Stimulated activated CD4-positive, alpha-beta T cell treated with anti-CD3 and anti-CD28 coated beads, Interleukin-1b, Interleukin-23, amount 100 ng/mL, for 24 hours (primary cell): ENCODE measurements at places on chromosomes 2 and 18.

GRCh38 chr18:7616661-7617060 is 49.5 kb downstream of the PTPRM start:
- DNase-seq = no peak

GRCh38 chr18:10453806-10454680 is at the start of gene APCDD1:
Gene APCDD1, plus strand, starts transcription at chr18:10454635. Its CDS starts 347 bp downstream, at chr18:10454982.
- no peak for DNase-seq

GRCh38 chr18:13597068-13597467 is 129.3 kb downstream of the FAM210A start:
- no peak for DNase-seq

GRCh38 chr2:172673056-172673683 is 62.5 kb upstream of the RAPGEF4 start:
- DNase-seq = no peak
